Caki2 (cell line): ENCODE measurements at places on chromosomes 4 and X. TPM values are rescaled to one million over a fixed set of nuclear protein-coding genes. Genes with fewer than 3 reads are reported as not detected.
A peak's percentile ranks its signal among the peaks of the same experiment; 100 is the strongest.

Gene XPNPEP2
- total RNA-seq, result not detected in 2 replicates

DNA sequence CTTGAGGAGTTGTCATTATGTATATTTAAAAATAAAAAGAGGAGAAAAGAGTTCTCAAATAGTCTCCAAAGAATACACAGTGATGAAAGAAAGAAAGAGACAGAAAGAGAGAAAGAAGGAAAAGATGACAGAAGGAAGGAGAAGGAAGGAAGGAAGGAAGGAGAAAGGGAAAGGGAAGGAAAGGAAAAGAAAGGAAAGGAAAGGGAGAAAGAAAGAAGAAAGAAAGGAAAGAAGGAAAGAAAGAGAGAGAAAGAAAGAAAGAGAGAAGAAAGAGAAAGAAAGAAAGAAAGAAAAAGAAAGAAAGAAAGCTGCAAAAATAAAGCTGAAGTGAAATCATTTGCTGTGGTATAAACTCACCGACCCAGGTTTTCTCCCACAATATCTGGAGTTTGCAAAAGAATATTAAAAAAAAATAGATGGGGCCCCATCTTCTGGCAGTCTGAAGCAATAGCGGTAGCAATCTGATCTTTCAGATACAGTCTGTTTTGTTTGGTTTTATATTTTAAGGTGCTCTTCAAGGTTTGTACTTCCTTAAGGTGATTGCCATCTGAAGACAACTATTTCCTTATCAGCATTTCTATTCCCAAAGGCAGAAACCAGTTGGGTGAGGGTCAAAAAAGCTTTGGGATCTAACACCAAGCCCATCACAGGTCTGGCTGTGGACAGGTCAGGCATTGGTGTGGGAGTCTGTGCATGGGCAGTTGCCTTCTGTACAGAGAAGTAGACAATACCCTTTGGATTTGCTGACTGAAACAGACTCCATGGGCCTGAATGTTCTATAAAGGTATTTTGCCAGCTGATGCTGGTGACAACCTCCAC is 160.4 kb downstream of the CPEB2 start:
- DNase-seq, result peak; percentile 21

DNA sequence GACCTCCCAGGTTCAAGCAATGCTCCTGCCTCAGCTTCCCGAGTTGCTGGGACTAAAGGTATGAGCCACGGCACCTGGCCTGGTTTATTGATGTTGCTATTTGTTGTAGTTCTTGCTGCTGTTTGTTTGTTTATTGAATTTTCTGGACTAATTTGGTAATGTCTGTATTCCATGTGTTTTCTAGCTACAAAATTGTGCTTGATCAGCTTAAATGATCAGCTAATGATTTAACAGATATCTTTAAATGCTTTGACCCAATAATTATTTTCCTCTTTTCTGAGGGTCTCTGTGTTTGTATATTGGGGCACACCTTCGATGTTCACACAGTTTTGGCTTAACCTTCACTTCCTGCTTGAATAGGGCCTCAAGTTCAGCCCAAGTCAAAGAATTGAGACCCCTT is 488.1 kb upstream of the HTR2C start:
- DNase-seq, result no peak

Gene CCDC110
- 0.52 and 0.98 TPM in 2 replicates for total RNA-seq

GRCh38 chrX:1162119-1162916 is 50.1 kb downstream of the CRLF2 start:
- no peak for DNase-seq

DNA sequence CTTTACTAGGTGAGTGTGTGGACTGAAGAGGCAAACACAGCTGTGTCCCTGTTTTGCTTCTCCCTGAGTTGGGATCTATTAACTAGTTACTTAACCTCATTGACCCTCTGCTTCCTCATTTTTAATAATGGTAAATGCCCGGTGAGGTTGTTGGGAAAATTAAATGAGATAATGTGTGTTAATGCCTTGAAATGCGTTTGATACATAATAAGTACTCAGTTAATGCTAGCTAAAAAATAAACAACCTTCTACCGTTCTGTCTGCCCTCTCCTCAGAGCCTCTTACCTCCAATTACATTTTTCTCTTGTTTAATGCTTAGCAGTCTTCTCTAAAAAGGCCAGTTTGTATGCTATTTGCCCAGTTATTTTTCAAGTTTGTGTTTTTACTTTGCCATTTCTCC is 70.3 kb downstream of the POLA1 start:
- no peak for DNase-seq

Gene TLR7
- total RNA-seq, result not detected in 2 replicates

- DNase-seq, result no peak
These were observed 26.8 kb downstream of the MGST2 start for GRCh38 chr4:139692309-139693012.

Gene SMR3A
- total RNA-seq, result not detected in 2 replicates

DNA sequence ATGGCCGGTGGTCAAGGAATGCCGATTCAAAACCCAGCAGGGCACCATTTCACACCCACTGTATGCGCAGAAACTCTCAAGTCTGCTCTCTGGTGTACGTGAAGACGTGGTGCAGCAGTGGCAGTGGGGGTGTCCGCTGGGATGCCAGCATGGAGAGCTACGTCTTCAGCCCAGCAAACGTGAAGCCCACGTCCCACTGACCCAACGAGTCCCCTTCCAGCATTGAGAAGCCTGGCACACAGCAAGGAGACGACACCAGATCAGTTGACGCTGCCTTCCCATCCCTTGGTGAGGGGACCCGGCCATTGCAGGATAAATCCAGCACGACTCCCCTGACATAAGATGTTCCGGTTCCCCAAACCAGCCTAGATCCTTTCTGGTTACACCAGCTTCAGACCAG is 2.2 kb upstream of the PLXNB3 start:
- DNase-seq, result no peak

Gene ARMCX1
- 12.7 and 21.2 TPM in 2 replicates for total RNA-seq

DNA sequence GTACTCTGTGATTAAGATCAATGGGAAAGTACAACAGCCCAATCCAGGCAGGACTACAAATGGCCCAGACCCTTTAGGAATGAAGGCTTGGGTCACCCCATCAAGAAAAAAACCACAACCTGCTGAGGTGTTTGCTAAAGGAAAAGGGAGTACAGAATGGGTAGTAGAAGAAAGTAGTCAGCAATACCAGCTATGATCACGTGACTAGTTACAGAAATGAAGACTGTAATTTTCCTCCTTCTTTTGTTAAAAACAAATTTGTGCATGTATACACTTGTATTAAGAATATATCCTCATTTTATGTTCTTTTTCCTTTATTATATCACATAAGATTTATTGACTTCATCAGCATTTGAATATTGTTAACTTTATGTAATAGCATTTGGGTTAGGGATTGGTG is 160.1 kb upstream of the TBX22 start:
- no peak for DNase-seq

DNA sequence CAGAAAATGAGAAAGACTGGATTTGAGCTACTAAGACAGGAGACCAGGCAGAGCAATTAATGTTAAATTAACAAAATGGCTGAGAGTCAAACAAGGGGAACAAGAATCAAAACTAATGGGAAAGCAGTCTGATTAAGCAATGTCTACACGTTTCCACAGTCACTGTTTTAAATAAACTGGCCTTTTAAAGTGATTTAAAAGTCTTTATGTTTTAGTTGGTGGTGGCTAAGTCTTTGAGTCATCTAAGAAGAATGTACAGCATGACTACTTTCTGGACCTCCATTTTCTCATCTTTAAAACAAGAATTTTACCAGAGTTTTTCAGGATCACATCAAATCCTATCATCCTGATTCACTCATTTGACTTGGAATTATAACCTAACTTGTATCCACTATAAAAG is 233.8 kb downstream of the ENOX2 start:
- no peak for DNase-seq

Gene BEND4
- not detected in 2 replicates for total RNA-seq

Gene DOK7
- 19.8 and 20.7 TPM in 2 replicates for total RNA-seq

Gene BANK1
- total RNA-seq, result 0.90 and 1.1 TPM in 2 replicates

- DNase-seq, result no peak
These were observed 28.5 kb downstream of the TRIM61 start for GRCh38 chr4:164948975-164949374.

GRCh38 chrX:155094468-155095061 is 23.3 kb downstream of the BRCC3 start:
- no peak for DNase-seq
